ENCODE measurements at places on chromosomes 12 and 14.

- no peak for DNase-seq
These were observed 839 bp downstream of the CLEC9A start for GRCh38 chr12:10031321-10031720.

- no peak for DNase-seq
These were observed 590 bp upstream of the CEBPE start for GRCh38 chr14:23119363-23120327.

DNA sequence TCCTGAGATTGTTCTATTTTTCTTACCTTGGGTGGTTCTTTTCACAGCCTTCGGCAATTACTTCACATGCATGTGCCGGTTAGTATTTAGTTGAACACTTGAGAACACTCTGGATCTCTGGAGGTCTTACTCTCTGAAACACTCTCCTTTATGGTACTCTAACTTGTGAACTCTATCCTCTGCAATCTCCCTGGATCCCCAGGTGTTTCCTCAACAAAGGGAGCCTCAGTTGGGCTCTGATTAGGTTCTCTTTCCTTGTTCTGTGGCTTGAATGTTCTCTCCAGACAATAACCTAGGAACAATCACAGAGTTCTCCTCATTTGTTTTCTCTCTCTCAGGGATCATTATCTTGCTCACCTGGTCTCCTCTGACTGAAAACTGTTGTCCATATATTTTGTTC is 40.5 kb upstream of the ABCD2 start:
- no peak for DNase-seq

GRCh38 chr12:109710747-109711595 is 2.7 kb upstream of the FAM222A start:
- DNase-seq, result peak; percentile 39

GRCh38 chr14:44449680-44450079 is 57.4 kb downstream of the FSCB start:
- no peak for DNase-seq

DNA sequence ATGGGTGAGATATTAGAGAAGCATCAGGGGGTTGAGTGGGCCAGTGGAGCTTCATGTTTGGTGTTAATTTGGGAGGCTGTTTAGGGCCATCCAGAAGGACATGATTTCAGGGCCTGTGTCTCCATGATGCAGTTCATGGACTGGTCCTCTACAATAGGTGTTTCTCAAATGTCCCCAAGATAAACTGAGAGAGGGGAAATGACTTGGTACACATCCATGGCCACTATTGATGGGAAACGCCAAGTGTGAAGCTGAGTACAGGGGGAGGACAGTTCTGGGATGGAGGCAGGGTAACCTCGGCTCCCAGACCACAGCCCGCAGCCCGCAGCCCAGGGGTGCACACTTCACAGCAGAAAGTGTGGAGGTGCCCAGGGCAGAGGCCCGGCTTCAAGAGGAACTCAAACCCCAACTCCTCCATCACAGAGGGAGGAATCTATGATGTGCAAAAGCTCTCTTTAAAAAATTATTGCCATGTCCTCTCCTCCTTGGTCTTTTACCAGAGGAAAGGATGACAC is 33.3 kb downstream of the CACNA2D4 start:
- no peak for DNase-seq

GRCh38 chr12:130124605-130125244 is 37.5 kb upstream of the FZD10 start:
- no peak for DNase-seq

DNA sequence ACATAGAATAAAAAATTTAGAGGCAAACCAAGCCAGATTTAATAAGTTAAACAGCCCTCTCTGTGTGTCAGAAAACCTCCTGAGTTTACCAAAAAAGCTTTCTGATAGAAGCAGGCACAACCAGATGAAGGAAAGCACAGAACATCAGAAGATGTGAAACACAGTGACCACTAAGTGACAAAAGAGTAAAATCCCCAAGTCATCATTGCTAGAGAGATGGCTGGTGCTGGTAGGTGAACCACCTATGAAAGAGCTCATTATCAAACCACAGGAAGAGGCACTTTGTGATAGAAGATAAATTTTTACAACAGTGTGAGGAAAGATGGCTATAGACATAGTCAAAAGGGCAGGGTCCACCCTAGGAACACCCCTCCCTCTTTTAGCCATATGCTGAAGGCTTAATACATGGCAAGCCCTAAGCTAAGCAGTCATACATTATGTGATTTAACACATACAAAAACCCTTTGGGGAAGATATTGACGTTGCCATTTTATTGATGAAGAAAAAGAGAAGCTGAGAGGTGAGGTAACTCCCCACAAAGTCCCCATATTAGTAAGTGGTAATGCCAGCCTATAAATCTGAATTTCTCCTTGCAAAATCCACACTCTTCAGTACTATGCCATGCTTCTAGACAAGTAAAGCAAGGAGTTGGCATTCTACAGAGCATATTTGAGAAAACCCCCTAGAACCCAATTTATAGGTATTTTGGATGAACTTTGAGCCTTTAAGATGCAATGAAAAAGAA is 449.9 kb downstream of the LRIG3 start:
- DNase-seq, result no peak

- DNase-seq, result peak; percentile 23
These were observed 207.2 kb downstream of the ZFP36L1 start for GRCh38 chr14:68585690-68586089.

DNA sequence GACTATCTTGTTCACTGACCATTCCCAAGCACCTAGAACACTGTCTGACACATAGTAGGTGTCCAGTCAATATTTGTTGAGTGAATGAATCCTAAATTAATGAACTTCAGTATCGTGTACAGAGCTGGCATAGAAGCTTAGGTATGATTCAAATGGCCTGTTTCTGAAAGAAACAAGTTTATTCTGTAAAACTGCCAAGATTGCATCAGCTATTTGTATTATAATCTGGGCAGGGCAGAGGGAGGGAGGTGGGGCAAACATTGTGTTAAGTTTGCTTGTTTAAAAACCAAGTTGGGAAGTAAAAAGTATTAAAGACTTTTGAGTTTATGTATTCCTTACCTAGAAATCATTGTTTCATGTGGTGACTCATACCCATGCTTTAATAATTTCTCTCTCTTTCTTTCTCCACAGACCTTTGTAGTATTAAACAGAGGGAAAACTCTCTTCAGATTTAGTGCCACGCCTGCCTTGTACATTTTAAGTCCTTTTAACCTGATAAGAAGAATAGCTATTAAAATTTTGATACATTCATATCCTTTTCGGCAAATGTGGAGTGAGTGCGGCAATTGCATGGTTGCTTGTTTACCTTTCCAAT is 92.8 kb downstream of the SCN8A start:
- peak; percentile 75 for DNase-seq

- DNase-seq, result peak; percentile 61
These were observed 65.2 kb downstream of the PAPOLA start for GRCh38 chr14:96567289-96567899.

DNA sequence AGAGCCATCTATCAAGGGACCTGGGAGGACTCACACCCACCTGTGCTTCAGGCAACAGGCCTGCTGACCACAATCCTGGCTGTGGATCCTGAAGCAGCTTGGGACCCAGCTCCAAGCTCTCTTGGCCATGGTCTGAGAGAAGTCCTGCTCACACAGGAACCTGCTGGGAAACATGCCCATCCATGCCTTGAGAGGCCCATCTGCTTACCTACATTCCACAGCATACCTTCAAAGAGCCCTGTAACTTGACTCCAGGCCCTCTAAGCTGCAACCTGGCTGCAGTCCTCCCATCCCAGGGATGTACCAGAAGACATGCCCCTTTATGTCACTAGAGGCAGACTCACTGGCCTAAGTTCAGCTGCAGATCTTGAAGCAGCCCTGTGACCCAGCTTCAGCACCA is 61.7 kb upstream of the AMIGO2 start:
- no peak for DNase-seq

GRCh38 chr12:106436164-106436563 is 78.6 kb downstream of the POLR3B start:
- peak; percentile 70 for DNase-seq

GRCh38 chr12:39931231-39931630 is 174.7 kb downstream of the SLC2A13 start:
- DNase-seq, result no peak

- peak; percentile 57 for DNase-seq
These were observed 1.4 kb downstream of the AKT1 start for GRCh38 chr14:104794099-104794498.

GRCh38 chr14:59208224-59208814 is 19.9 kb downstream of the DAAM1 start:
- peak; percentile 93 for DNase-seq
